NCI-H69 (cell line): ENCODE measurements at places on chromosomes 2 and 18.

DNA sequence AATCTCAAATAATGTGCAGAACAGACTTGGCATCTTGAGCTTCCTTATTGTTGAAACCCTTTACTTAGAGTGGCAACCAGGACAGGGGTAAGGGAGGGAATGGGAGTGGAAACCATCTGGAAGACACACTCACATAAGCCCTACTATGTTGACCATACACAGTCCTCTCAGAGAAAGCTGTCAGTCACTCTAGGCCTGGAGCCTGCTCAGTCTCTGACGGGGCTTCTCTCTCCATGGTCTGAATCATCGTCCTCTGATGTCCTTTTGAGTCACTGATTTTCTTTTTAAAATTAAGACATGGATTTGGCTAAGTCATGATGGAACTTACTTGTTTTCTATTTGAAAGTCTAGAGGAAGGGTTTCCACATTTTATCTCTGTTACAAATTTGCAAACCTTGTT, 74.0 kb downstream of the MYO1B start:
- DNase-seq = no peak

DNA sequence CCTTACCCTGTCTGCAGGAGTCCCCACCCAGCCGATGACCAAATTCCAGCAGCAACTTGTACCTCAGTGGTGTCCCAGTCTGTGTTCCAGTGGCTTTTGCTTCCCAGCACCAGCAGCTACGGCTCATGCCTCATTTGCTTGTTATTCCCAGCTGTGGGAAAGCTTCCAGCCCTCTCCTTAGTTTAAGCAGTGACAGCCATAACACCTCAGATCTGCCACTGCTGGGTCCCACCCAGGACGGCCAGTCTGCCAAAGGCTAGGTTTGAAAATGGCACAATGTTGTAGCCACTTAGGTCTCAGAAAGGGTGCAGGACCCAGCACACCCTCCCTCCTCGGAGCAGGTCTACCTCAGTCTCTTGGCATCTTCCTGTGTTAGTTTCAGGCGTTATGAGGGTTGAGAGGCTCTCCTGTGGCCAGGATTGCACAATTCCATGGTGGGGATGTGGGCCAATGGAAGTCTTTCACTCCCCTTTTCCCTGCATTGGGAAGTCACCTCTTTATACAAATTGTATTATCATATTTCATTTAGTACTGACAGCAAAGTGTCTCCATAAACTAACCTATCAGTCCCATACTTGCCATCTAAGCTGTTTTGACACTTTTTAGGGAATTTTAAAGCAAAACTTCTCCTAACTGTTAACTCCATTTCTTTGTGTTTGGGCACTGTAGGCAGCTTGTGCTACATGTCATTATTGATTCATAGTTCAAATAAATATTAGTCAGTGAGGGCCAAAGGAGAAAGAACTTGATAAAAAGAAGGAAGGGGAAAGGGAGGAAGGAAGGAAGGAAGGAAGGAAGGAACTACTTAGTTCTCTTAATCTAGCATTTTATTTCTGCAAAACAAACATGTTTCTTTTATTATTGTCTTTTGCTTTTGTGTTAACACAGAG, 62.9 kb upstream of the FAM110C start:
- no peak for DNase-seq

DNA sequence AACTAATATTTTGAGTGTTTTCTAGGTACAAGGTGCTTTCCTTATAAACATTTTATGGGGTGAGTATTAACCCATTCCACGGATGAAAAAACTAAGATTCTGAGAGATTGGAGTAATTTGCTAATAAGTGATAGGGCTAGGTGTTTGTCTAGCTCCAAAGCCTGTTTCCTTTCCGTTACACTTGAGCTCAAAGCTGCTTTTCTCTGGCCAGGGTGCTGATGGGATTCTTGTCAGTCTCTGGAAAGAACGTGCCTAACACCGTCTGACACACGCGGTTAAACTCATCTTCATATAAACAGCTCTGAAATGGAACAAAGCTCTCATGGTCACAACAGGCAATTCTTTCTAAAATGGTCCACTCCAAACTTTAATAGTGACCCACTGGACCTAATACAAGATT, 2.0 kb upstream of the ANKRD29 start:
- DNase-seq = no peak

GRCh38 chr2:74155830-74156229, 8.1 kb upstream of the BOLA3 start:
- DNase-seq = no peak

DNA sequence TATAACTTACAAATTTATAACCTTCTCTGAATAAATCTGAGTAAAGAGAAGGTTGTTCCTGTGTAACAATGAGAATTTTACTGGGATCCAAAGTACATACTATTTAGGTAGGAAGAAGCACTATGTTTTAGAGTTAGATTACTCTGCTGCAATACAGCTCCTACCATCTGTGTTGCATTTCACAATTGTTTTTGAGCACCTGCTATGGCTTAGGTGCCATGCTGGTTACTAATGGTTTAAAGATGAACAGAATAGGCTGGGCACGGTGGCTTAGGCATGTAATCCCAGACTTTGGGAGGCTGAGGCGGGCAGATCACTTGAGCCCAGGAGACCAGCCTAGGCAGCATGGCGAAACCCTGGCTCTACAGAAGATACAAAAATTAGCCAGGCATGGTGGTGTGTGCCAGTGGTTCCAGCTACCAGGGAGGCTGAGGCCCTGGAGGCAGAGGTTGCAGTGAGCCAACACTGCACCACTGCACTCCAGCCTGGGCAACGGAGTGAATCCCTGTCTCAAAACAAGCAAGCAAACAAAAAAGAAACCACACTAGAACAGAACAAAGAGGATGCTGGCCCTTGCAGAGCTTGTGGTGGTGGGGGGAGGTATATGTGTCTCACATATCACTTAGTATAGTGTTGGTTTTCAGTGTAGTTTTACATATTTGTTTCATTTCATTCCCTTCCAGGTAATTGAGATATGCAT, 56.7 kb downstream of the SPTBN1 start:
- DNase-seq = peak; percentile 48

GRCh38 chr2:143968360-143968759, 551.6 kb downstream of the ZEB2 start:
- no peak for DNase-seq

GRCh38 chr2:53397085-53397484, 370.5 kb upstream of the CHAC2 start:
- DNase-seq = no peak

DNA sequence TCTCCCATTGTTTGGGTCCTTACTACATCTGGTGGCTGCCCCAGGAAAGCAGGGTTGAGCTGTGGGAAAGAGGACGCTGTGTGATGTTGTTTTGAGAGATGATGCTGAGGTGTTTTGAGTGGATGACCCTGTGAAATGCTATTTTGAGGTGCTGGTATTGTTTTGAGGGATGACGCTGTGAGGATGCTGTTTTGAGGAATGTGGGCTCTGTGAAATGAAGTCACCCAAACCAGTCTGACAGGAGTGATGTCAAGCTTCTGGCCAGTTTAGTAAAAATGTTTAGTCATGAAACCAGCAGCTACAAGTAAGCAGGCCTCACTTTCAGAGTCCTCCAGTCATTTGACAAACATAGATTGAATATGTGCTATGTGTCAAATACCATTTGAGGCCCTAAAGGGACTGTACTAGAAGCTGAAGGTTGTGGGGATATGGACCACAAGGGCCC, 16.1 kb upstream of the PUM2 start:
- DNase-seq = no peak

DNA sequence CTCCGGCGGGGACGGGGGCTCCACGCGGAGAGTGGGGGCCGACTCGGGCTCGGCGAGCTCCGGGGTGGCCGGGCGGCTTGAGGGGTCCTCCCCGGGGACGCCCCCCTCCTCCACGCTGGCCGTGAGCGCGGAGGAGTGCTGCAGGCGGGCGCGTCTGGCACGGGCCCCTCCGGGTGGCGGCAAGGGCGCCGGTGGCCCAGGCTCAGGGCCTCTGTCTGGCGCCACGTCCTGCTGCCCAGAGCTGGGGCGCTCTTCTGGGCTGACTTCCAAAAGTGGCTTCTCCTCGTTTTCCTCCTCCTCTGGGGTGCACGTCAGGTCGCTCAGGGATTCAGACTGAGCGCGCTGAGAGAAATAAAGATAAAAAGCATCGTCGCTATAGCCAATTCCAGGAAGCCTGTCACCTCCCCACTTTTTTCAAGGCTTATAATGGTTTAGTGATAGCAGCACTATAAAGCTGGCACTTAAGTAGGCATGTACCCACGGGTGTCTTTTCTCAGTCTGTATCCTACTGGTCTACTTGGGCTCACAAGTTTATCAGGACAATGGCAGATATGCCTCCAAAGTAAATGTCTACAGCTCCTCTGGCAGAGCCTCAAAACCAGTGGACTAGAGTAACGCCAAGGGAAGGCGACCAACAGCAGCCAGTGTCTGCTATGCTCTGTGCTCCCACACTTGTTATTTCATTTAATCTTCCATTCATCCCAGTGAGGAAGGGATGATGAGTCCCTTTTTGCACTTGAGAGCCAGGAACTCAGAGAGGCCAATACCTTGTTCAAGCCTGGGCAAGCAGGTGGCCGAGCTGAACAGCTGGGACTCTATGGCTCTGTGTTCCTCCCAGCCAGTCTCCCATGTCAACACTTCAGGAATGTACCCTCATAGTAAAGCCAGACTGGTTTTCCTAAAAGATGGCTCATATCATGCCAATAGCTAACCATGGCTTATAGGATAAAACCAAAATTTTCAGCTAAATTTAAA, 92.6 kb upstream of the MGAT4A start:
- DNase-seq = no peak
